ENCODE measurements at places on chromosomes 11 and 22.

GRCh38 chr11:3786781-3787428 lies 10.4 kb downstream of the NUP98 start:
- DNase-seq, result no peak

DNA sequence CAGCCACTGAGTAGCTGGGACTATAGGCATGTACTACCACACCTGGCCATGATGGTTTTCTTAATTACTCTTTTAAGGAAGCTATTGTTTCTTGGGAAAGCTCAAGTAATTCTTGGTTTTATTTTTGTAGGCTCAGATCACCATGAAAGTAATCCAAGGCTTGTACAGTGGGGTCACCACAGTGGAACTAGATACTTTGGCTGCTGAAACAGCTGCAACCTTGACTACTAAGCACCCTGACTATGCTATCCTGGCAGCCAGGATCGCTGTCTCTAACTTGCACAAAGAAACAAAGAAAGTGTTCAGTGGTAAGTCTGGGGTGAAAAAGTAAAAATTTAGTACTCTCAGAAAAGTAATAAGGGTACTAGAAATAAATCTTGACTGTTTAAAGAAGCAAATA lies 11.3 kb downstream of the RRM1 start:
- DNase-seq, result no peak

DNA sequence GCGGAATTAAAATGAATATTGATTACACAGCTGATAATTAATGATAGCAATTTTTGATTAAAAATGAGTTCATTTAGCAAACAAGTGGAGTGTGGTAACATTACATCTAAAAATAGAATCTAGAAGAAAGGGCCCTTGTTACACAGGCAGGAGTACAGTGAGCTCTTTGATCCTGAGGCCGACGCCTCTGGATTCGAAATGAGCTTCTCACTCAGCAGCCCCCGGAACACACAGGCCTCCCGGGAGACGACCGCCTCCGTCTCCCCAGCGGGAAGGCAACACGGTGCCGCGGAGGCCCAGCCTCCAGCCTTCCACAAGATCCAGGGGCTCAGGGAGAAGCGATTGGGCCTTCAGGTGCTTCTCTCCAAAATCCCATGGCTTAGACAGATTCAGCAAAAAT lies 379.1 kb downstream of the BRD1 start:
- DNase-seq, result no peak

- DNase-seq, result no peak
Measured at GRCh38 chr11:115961159-115962003, 457.2 kb upstream of the CADM1 start.

GRCh38 chr22:33975841-33976240 lies 55.6 kb upstream of the LARGE1 start:
- DNase-seq, result no peak

- no peak for DNase-seq
Measured at GRCh38 chr11:94854770-94855633, 86.8 kb downstream of the AMOTL1 start.

- DNase-seq, result no peak
Measured at GRCh38 chr11:124302347-124303125, 11.2 kb downstream of the OR8D1 start.

- no peak for DNase-seq
Measured at GRCh38 chr11:86575927-86576326, 96.5 kb downstream of the ME3 start.

GRCh38 chr22:25802018-25802417 lies 60.0 kb downstream of the MYO18B start:
- DNase-seq, result no peak

DNA sequence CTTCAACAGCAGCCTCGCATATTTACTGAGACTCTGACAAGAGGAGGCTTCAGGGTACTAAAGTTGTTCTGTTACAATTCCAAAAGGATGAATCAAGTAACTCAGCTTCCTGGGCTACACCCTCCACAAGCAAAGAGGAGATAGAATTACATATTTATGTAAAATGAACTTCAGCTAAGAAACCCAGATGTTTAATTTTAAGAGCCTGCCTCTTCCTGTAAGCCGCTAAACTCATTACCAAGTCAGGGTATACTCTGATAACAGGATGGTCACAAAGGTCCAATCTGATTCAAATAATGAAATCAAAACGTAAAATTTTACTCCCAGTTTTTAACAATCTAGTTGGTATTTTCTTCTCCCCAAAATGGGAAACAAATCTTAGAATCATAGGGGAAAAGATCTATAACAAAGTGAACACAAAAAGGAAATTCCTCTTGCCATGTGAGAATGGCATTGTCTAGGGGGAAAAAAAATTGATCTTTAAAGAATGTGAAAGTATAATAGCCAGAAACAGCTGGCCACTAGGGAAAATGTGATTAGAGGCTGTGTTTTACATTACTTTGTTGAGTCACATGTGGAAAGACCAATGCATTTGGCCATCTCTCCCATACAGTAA lies 30.9 kb downstream of the CHEK2 start:
- DNase-seq, result no peak

- peak; percentile 19 for DNase-seq
Measured at GRCh38 chr22:20219667-20220628, 48.2 kb downstream of the RTN4R start.

- DNase-seq, result no peak
Measured at GRCh38 chr11:22444076-22444475, 105.9 kb downstream of the SLC17A6 start.

DNA sequence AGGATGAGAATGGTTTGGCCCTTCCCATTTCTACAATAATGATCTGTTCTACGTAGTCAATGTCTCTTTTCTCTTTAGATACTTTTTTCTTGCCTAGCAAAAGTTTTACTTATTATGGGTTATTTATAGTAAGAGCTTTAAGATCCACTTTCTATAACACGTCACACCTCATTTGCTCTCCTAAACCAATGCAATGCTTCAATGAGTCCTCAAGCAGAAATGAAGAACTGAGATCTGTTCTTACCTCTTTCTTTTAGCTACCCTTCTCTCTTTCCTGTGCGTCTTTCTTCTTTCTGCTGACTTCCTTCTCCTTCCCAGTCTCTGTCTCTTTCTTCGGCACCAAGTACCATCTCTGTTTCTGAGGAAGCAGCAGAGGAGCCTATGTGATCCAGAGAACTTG lies 61.8 kb downstream of the SNX19 start:
- no peak for DNase-seq

DNA sequence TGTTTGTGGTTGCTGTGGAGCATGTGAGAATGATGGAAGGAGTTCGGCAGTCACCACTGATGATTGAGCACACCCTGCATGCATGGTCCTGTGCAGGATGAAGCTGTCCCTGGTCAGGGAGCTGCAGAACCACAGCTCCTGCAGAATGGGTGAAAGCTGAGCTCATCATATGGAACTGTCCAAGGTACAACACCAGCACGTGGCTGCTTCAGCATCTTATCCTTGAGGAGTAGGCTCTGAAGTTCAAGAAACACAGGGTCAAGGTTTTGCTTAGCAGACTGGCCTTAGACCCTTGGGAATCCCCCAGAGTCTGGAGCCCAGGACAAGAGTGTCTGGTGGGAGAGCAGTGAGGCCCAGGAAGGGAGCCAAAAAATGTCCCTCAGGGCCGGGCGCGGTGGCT lies 182.4 kb upstream of the LARGE1 start:
- peak; percentile 1 for DNase-seq

- no peak for DNase-seq
Measured at GRCh38 chr11:122690384-122690783, 34.9 kb downstream of the UBASH3B start.

GRCh38 chr11:4865855-4866254 lies 15.8 kb upstream of the OR51T1 start:
- DNase-seq, result no peak

DNA sequence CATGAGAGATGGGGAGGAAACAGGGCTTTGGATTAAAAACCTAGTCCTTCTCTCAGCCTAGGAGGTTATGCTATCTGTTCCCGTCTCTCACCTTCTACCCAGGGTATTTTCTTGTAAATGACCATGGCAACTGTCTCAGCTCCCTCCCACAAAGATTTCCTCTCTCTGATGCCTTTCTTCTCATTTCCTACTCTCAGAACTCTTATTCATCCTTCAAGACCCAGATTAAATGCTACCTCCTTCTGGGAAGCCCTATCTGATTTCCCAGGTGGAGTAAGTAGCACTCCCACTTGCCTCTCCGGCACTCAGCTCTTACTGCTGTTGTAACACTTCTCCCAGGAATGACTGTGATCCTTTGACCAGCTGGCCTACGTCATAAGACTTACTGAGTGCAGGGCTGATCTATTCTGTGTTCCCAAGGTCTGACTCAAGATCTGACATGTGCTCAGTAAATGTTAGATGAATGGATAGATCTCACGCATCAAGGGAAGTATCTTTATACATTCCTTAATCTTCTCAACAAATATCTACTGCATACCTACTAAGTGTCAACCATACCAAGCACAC lies 175.0 kb downstream of the TENM4 start:
- DNase-seq, result no peak

GRCh38 chr11:133172349-133172748 lies 360.0 kb downstream of the OPCML start:
- no peak for DNase-seq

- no peak for DNase-seq
Measured at GRCh38 chr11:75298191-75298975, 53.1 kb downstream of the ARRB1 start.

GRCh38 chr11:76197332-76197731 lies 9.0 kb downstream of the WNT11 start:
- no peak for DNase-seq

DNA sequence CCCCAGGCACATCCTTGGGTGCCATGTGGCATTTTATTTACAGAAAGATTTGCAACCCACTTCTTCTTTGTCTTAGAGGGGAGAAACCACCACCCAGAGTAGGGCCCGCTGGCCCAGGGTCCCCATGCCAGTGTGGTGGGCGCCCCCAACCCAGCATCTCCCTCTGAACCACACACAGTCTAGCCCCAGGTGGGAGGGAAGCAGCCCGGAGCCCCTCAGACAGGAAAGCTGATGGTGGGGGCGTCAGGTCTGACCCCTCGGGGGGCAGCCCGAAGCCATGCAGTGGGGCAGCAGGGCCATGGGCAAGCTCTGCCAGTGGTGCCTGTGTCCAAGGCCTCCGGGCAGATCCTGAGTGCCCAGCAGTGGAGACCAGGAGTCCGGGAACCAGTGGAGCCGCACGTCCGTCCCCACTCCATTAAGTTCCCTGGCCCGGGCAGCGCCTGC lies 11.7 kb downstream of the TRPM5 start:
- no peak for DNase-seq

- DNase-seq, result peak; percentile 97
Measured at GRCh38 chr22:19109198-19110063, 12.8 kb downstream of the DGCR2 start.

DNA sequence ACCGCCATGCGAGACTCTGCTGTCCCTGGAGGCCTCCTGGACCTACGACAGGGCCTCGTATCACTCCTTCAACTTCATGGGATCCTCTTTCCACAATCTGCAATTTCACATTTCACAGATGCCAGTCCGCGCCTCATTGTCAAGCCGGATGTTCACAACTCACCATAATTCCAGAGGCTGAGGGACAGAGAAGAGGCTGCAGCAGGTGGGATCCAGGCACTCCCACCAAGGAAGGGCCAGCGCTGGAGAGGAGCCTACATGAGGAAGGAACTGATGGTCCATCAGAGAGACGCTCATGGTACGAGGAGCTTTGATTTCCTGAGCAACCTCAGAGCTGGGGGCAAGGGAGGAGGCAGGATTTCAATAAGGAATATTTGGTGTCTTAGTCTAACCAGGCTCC lies 495.0 kb downstream of the BRD1 start:
- no peak for DNase-seq

GRCh38 chr11:67633758-67634365 lies 4.1 kb upstream of the NUDT8 start:
- no peak for DNase-seq

GRCh38 chr11:47132490-47132889 lies 44.2 kb downstream of the ARFGAP2 start:
- DNase-seq, result no peak

DNA sequence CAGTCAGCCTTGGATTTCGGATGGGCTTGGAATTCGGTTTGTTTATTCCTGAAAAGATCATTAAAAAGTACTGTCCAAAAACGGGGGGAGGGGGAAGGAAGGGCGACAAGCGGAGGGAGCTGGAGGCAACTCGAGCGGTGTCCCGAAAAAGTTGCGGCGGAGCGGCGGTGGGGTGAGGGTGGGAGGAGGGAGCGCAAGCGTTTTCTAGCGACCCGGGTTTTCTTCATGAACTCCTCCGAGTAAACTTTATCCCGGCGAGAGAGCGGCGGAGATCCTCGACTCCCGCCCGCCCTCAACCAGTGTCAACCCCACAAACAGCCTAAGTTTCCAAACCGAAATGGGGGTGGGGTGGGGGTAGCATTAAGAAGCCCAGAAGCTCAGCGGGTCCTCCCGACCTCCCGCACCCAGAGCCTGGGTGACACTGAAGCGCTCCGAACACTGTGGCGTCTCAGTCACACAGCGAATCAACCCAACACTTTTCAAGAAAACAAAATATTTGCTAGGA lies 133.0 kb upstream of the C11orf58 start:
- DNase-seq, result peak; percentile 38

- no peak for DNase-seq
Measured at GRCh38 chr11:12329797-12330196, 47.6 kb upstream of the PARVA start.

- no peak for DNase-seq
Measured at GRCh38 chr22:30804626-30805025, 110.0 kb downstream of the OSBP2 start.

DNA sequence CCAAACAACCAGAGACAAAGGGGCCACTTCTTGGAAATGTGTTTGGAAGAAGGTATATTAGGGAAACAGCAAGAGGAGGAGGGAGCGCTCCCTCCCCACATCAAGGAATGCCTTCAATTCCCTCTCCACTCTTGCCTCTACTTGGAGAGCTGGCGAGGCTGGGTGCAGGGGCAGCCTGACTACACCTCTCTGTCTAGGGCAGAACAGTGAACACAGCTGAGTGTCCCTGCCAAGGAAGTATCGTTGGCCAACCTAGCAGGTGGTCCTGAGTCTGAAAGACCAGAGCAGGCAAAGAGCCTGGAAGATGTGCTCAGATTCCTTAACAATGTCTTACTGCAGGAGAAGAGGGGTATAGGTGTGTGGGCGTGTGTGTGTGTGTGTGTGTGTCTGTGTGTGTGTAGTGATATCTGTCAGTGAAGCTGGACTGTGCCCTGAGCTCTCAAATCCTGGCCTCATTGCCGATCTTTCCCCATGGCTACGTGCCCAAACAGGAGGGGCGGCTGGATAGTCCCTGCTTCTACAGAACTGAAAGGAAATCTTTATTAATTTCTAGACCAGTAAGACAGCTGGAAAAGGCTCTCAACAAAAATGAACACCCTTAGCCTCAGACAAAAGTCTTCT lies 46.8 kb downstream of the PAMR1 start:
- DNase-seq, result no peak

- DNase-seq, result no peak
Measured at GRCh38 chr11:117627259-117627658, 169.8 kb downstream of the DSCAML1 start.

DNA sequence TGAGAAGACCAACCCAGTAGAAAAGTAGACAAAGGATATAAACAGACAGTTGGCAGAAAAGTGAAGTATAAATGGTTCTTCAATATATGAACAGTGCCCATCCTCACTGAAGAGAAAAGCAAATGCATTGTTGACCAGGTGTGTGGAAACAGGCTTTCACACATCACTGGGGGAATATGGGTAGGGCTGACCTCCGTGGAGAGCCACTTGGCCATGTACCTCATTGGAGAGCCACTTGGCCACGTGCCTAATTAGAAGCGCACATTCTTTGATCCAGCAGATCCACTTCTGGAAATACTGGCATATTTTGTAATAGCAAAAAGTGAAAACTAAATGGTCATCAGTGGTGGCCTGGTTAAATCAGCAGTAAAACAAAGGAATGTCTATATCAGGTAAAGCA lies 43.2 kb downstream of the PPP6R3 start:
- DNase-seq, result no peak

Data from hematopoietic multipotent progenitor cell treated with erythropoietin and hydrocortisone succinate and interleukin-3 and kit ligand, for 4 days (in vitro differentiated cells).